ENCODE measurements at places on chromosomes 16 and 17.

DNA sequence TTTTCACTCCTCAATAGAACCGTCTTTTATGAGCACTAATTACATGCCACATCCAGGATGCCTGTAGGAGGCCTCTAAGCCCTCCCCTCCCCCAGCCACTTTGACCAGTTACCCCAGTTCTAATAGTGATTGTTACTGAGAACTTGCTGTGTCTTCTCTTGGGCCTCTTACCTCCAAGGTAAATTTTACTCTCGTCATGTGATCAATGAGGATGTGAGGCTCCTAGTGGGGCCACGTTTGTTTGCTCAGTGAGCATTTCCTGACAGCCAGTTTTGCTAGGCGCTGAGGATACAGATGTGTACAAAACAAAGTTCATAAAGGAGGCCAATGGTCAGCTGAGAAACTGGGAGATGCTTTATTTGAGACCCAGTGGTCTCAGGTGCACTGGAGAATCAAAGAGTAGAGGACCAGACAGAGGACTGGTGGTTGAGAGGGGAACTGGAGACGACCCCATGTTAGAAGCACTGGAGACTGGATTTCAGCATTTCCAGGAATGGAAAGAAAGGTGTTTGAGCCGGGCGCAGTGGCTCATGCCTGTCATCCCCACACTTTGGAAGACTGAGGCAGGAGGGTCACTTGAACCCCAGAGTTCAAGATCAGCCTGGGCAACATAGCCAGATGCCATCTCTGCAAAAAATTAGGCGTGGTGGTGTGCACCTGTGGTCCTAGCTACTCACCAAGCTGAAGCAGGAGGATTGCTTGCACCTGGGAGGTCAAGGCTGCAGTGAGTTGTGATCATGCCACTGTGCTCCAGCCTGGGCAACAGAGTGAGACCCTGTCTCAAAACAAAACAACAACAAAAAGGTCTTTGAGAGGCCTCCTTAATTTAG is 2.6 kb downstream of the ATP2C2 start:
- DNase-seq, result no peak

- DNase-seq, result no peak
Measured at GRCh38 chr17:70613681-70614080, 444.3 kb downstream of the KCNJ2 start.

DNA sequence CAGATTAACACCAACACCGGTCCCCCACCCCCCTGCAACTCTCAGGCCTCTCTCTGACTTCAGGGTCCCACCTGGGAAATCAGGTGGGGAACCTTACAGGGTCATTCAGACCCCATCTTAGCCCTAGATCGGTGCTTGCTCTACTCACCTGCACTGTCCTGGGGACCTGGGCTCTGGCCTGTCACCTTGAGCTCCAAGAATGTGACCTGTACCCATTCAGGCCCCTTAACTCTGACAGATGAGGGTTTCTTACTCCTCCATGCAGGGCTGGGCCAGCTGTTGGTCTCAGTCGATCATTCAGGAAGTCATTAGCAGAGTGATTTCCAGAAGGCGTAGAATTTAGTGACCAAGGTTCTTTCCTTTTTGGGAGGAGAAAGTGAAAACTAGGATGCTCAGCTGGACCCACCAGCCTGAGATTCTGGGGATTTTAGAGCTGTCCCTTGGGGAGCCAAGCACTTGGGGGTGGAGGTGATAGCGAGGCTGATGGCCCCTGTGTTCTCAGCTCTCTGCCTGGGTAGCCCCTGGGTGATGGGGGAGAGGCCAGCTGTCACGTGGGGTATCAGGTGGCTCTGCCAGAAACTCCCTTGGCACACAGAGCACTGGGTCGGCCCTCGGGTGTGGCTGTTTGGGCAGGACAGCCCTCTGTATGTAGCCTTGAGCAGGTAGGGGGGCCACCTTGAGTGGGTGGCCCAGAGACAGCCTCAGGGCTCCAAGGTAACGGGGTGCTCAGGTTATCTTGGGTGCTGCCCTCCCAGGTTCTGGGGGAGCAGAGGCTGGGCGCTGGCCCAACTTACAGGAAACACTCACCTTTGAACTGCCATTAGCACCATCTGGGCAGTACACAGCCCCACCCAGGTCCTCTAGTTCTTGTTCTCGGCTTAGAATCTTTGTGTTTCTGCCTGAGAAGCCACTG is 724 bp downstream of the MVP start:
- peak; percentile 56 for DNase-seq

GRCh38 chr16:83392743-83393142 is 415.0 kb upstream of the HSBP1 start:
- no peak for DNase-seq

GRCh38 chr16:68369697-68370580 is 59.1 kb downstream of the PRMT7 start:
- DNase-seq, result no peak

DNA sequence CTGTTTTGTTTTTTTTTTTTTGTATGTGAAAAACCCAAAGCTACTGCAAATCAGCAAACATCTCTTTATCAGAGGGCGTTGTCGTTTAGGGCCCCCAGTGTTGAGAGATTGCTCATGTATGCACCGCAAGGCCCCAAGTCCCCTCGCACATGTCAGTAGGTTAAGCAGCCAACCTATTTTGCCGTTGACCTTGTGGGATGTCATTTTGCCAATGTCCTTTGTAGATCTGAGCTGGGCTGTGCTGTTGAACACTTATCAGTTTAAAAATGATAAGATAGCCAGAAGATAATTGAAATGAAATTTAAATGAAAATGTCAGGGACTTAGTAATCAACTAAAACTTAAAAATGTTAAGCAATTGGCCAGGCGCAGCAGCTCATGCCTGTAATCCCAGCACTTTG is 26.2 kb downstream of the ARSG start:
- no peak for DNase-seq

DNA sequence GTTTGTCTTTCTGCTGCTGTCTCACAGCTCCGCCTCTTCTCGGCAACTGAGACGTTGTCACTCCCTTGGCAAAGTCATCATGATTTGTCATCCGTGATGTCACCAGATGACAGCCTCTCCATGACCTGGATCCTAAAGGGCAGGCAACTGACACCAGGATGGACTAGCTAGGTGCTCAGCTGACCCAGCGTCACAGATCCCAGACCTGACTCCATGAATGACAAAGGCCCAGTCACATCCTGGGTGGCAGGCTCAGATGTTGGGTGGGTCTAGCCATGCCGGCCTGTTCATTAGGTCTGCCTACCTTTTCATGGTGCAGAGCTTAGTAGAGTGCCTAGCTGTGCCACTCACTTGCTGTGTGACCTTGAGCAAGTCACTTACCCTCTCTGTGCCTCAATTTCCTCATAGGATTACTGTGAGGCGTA is 3.8 kb upstream of the TMEM238L start:
- DNase-seq, result no peak

- no peak for DNase-seq
Measured at GRCh38 chr16:4556580-4556979, 440 bp downstream of the C16orf96 start.
